ENCODE measurements at places on chromosomes 1 and 21.

- DNase-seq: no peak
Measured at GRCh38 chr1:240831191-240831631, 219.3 kb upstream of the GREM2 start.

GRCh38 chr1:26190373-26190987 lies at the start of gene CATSPER4:
CATSPER4 (plus strand) TSS chr1:26190602; CDS start chr1:26190628, 26 bp downstream.
- DNase-seq: no peak

GRCh38 chr21:45215213-45215612 lies 72.5 kb downstream of the POFUT2 start:
- DNase-seq: no peak

DNA sequence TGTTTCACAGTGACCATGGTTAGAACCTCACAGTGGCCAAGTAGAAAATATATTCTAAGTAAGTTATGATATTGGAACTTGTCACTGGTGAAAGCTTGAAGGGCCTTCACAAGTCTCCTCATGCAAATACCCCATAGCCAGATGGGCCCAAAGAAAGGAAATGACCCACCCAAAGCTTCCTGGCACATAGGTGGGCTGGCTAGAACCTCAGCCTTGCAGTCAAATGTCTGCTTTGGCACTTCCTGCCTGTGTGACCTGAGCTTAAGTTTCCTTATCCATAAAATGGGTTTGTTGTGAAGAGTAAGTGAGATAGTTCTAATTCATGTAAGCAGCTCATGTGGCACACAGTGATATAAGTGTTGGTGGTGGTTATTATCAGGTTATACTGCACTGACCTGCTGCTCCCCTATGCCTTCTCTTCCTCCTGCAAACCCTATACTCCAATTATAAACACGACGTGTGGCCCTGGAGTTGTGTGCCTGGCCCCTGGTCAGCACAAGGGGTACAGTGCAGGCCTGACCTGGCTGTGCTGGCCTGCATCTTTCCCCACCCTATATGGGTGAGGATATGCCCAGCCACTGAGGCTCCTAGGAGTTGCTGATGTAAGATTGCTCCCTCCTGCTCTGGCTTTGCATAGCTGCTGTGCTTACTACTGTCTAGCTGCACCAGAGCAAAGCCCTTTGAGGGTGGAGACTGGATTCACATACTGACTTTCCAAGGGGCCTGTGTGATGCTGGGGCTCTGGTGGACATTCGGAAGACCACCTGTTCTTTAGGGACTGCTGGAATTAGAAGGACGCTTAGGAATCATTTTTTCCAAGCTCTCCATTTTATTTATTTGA lies 4.7 kb upstream of the SLFNL1 start:
- no peak for DNase-seq

GRCh38 chr1:187626056-187626455 lies 797.3 kb downstream of the PLA2G4A start:
- no peak for DNase-seq

- DNase-seq: no peak
Measured at GRCh38 chr1:156805766-156806511, 10.7 kb downstream of the SH2D2A start.

DNA sequence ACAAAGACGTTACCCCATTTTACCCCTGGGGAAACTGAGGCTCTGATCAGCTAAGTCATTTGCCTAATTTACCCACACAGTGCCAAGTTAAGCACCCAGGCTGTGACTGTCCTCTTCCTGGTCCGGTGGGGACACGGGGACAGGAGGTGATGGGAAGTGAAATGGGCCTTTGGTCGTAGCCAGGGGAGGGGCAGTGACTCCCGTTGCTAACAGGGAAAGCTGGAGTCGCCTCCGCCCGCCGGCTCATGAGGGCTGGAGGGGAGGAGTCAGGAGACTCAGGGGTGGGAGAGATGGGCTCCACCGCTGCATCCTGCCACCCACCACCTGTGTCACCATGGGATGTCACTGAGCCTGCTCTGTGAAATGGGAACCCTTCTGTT lies 139.3 kb downstream of the PGBD5 start:
- DNase-seq: no peak

- no peak for DNase-seq
Measured at GRCh38 chr1:29210278-29211085, 20.3 kb downstream of the MECR start.

DNA sequence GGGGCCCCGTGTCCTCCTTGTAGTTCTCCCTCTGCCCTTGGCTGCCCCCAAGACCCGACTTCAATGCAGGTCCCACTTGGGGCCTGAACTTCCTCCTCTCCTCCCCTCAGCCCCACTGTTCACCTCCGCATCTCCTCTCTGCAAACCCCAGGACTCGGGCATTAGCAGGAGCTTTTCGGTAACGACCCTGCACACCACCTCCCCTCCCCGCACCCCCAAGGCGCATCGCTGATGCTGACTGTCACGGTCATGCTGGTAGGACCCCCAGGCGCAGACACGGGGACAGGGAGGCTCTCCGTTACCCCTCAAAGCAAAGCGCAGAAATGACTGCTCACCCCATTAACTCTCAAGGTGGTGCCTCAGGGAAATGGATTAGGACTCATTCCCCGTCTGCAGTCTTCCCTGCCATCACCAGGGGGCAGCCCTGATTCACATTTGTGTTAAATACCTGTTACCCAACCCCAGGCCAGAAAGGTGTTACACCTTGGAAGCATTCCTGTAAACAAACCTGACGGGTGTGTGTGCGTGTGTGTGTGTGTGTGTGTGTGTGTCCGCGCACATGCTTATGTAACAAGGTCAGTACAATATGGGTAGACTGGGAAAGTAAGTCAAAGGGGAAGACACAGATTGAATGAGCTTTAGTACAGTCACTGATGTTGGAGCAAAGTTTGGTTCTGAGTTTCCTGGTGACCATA lies 6.4 kb upstream of the GUCA2B start:
- DNase-seq: peak; percentile 60

DNA sequence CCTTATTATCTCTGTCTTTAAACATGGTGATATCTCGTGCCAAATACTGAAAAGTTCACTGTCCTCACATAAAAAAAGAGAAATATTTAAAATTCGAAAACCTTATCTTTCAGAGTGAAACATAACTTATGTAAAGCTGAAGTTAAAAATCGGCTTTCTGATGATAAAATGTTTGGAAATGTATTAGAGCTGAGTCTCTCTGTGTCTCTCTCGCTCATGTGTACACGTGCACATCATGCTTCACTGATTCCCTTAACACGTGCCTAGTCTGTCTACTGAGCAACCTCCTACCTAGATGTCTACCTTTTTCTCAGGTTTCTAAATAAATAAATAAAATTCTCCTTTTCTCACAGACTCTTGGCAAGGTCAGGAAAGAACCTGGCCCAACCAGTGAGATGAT lies 17.1 kb downstream of the HHIPL2 start:
- DNase-seq: no peak

DNA sequence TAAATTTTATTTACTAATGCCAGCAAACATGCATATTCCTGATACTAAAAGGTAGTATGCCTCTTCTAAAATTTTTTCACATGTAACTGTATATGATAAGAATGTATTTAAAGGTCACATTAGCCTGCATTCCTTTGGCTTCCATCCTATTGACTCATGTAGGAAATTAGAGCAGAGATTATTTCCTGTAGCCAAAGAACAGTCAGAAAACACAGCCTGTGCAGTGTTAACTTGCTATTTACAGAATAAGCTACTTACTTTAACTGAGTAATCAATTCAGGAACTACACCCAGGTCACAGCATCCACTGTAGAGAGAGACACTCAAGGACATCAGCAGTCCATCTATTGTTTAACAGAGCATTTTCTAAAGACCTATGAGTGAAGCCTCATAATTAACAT lies 154.5 kb upstream of the ADGRL4 start:
- no peak for DNase-seq

- DNase-seq: no peak
Measured at GRCh38 chr1:187956975-187957374, 1128.2 kb downstream of the PLA2G4A start.

- DNase-seq: no peak
Measured at GRCh38 chr1:209802780-209803152, 3.2 kb downstream of the IRF6 start.

GRCh38 chr1:209593747-209594146 lies 10.2 kb downstream of the CAMK1G start:
- DNase-seq: no peak

- no peak for DNase-seq
Measured at GRCh38 chr1:100074604-100075395, 57.9 kb downstream of the SASS6 start.

- DNase-seq: no peak
Measured at GRCh38 chr1:155479205-155479604, 83.4 kb downstream of the ASH1L start.

- no peak for DNase-seq
Measured at GRCh38 chr1:43913051-43913501, 20.5 kb upstream of the ARTN start.

DNA sequence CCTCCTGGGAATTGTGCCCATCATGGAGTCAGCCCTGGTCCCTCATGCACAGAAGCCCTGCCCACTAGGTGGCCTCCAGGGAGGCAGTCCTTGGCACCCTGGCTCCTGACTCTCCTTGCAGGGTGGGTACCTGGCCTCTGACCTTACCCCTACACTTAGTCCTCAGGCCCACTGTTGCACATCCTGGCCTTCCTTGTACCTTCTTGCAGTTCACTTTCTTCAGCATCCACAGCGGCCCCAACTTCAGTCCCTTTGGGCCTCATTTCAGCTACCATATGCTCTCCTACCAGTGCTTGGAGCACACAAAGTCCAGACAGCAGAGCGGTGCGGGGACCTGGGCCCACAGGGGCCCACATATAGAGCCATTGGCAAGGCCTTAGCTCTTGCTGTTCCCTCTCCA lies 19.2 kb upstream of the PARP1 start:
- no peak for DNase-seq

DNA sequence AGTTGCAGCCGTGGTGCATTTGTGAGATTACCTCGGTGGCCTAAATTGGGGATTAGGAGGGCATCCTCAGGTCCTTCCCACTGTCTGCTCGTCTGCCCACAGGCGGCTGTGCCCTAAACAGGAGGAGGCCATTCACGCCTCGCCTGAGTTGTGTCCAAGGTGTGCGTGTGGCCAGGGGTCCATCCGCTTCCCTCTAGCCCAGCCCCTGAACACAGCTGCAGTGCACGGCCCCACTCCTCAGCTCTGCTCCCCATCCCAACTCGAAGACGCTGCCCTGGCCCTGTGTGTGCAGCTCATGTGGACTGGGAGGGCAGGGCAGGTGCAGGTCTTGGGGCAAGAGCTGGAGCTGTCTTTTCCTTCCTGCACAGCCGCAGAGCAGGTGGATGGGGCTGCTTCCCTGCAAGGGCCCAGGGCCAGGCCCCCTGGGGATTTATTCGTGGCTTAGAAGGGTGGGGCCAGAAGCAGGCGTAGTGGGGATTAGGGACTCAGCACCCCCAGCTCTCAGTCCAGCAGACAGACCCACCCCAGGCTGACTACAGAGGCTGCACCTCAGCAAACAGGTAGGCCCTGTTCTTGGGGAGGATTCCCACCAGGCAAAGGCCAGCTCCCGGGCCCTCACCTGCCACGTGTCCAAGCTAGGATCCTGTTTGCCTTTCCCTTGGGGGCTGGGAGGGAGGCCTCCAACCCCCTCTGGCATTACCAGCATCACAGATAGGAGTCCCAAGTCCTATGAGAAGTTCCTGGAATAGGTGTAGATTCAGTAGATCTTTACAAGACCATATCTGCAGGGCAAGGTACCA lies 4.3 kb downstream of the GUK1 start:
- no peak for DNase-seq

DNA sequence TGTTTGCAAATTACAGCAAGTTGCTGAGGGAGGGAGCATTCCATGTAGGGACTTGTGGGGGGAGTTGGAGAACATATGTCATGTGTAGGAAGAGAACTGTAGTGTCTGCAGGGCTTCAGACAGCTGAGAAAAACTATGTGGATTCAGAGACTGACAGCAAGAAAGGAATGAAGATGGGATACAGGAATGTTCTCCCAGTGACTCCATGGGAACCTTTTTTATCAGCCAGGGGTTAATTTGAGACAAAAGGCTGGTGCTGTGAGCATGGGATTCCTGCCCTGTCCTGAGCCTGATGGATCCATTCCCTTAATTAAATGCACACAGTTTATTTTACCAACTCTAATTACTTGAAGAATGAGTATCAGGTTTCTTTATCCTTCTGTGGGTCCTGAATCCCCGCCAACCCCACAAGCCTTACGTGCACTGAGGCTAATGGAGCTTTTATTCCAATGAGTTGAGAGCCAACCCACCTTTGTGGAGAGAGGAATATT lies 26.5 kb upstream of the PLXNA2 start:
- DNase-seq: no peak

DNA sequence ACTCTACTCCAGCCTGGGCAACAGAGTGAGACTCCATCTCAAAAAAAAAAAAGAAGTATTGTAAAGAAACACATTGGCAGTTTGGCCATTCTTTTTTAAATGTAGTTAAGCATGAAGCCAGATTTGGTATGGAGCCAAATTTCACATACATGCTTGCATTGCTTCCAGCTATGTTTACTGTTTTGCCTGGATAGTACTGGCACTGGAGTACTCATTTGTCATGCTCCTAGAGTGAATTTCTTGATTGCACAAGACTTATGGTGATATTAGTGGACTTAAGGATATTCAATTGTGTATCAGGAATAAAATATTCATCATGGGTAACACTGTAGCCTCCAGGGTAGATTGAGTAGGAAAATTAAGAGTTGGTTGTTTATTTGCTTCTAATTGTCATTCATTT lies 24.5 kb upstream of the SLC9A1 start:
- no peak for DNase-seq

All from T-helper 9 cell (primary cell).